ENCODE measurements at places on chromosomes 4 and X.
A peak's percentile ranks its signal among the peaks of the same experiment; 100 is the strongest.

GRCh38 chr4:140061659-140062289, 92.2 kb downstream of the MAML3 start:
- DNase-seq, result no peak

GRCh38 chr4:15912236-15912635, 26.3 kb downstream of the FGFBP1 start:
- no peak for DNase-seq

- DNase-seq, result no peak
These were observed 2.0 kb downstream of the TRAPPC2 start for GRCh38 chrX:13732246-13733067.

DNA sequence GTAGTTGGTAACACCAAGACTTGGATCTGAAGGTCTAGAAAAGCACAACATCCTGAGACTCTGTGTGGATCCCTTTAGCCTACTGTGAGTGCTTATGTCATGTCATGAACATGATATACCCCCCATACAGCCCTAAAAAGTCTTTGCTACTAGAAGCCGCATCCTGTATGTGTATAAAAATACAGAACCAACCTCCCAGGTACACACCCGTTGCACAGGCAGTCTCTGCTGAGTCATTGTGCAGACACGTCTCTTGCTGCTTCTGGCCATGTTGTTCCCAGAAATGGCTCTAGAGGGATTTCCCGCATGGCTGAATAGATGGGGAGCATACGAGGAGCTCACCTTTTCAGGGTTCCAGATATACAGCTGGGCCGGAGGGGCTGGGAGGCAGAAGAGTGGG, 93.3 kb downstream of the MAMLD1 start:
- DNase-seq, result no peak

GRCh38 chr4:154495867-154496266, 4.3 kb upstream of the DCHS2 start:
- DNase-seq, result no peak

DNA sequence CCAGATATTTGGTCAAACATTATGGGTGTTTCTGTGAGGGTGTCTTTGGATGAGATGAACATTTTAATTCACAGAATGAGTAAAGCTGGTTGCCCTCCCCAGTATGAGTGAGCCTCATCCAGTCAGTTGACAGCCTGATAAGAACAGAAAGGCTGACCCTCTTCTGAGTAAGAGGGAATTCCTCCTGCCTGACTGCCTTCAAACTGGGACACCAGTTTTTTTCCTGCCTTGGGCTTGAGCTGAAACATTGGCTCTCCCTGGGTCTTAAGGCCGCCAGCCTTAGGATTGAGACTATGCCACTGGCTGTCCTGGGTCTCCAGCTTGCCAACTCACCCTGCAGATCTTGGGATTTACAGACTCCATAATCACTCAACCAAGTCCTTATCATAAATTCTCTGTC, 14.5 kb upstream of the MAML3 start:
- no peak for DNase-seq

GRCh38 chr4:87241336-87241735, 20.9 kb upstream of the KLHL8 start:
- no peak for DNase-seq

GRCh38 chrX:121128925-121129877, 81.8 kb downstream of the GLUD2 start:
- DNase-seq, result no peak

- DNase-seq, result no peak
These were observed 270.2 kb downstream of the FSTL5 start for GRCh38 chr4:161893566-161893965.

GRCh38 chr4:77031544-77031943, 44.2 kb downstream of the CCNI start:
- DNase-seq, result no peak

- DNase-seq, result peak; percentile 35
These were observed 23.7 kb upstream of the PNMA3 start for GRCh38 chrX:153032397-153033118.

DNA sequence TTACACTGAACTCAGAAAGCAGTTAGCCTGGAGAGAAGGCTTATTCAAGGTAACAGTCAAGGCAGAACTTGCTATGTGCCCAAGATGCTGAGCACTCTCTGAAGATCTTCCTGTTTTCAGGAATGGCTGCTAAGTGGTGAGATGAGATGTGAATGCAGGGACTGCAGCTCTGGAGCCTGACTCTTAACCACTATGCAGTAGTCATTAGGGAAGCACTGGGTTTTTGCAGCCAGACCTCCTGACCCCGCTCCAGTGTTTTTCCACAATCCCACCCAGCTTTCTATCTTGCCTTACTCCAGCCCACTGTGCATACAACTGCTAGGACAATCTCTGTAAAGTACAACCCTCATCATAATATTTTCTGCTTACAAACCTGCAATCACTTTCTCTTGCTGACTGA, 95.2 kb upstream of the LNX1 start:
- no peak for DNase-seq

- DNase-seq, result no peak
These were observed 105.5 kb downstream of the HDAC8 start for GRCh38 chrX:72467135-72467534.

GRCh38 chr4:71680706-71681105, 103.2 kb downstream of the GC start:
- no peak for DNase-seq

GRCh38 chrX:134544135-134544512, 84.2 kb downstream of the HPRT1 start:
- no peak for DNase-seq

GRCh38 chrX:45824471-45824870, 623.8 kb upstream of the DIPK2B start:
- DNase-seq, result no peak

GRCh38 chrX:75158054-75158453, 2.0 kb upstream of the ABCB7 start:
- DNase-seq, result no peak

DNA sequence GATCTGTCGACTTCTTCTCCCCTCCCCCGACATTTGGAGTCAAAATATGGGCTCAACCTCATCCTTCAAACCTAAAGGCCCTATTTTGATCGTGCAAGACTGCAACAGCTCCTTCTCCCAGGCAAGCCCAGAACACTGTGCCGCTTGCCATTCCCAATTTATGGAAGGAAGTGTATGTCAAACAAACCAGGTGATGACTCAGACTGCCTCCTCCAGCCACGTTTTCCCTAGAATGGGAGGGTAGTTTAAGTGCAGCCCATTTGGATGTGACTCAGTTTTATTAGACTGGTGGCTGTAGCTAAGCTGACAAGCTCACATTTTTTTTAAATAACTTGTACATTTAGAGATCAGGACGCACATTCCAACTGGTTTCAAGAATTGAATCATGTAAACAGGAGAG, 570.4 kb upstream of the DIPK2B start:
- no peak for DNase-seq

DNA sequence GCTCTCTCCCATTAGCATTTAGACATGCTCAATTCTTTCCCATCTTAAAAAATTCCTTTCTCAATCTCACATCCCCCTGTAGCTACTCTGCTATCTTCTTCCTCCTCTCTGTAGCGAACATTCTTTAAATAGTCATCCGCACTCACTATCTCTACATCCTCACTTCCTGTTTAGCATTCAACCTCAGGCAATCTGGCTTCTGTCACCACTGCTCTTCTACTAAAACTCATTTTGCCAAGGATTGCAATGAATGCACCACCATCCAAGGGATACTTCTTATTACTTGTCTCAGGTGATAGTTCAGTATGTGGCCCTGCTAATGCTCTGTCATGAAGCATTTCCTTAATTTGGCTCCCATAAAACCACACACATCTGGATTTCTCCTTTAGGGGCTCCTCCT, 10.9 kb upstream of the TET2 start:
- no peak for DNase-seq

GRCh38 chr4:108982402-108983185, 219.7 kb upstream of the ETNPPL start:
- DNase-seq, result no peak

DNA sequence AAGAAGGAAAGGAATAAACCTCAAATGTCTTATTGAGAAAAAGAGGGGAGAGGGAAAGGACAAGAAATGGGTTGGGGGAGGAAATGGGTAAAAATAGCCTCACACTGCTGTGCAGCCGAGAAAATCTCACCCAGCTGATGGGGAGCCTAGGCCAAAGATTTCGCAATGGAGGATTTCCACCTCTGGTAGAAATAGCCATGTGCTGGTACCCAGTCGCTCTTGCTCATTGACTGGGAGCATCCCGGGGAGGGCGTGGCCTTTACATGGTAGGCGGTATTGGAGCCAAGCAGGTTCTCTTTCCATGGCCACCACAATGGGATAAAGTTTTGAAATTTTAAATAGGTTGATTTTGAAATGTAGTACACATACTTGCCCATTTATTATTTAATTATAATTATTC, 255.1 kb upstream of the LDB2 start:
- DNase-seq, result no peak

GRCh38 chrX:135512508-135513129, 7.8 kb upstream of the INTS6L start:
- no peak for DNase-seq

- no peak for DNase-seq
These were observed 13.8 kb downstream of the ACSL4 start for GRCh38 chrX:109719264-109719663.

DNA sequence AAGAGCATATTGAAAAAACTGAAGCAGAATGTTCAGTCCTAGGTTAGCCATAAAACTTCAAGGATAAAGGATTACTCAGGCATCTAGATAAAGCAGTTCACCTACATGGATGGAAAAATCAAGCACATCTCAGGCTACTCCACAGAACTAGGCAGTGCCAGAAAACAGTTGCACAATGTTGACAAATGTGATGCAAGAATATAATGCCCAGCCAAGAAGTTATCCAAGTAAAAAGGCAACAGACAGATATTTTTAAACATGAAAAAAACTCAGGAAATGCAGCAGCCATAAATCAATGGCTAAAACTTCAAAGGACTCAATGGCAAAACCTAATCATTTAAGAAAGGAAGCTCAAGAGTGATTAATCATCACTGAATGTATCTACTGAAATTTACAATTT, 456.0 kb upstream of the FAM241A start:
- no peak for DNase-seq

DNA sequence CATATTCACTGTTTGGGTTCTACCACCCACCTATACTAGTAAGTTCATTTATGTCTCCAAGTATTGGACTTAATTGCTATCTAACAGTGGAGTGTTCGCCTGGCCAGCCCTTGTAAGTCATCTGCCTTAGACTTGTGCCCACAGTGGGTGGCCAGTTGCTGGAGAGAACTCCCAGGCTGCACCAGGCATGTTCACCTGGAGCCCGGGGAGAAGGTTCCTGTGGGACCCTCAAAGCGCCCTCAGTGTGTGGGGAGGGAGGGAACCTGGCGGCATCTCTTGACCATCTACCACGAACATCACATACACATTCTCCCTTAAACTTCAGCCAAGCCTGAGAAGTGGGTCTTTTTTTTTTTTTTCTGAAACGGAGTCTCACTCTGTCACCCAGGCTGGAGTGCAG, 138.1 kb downstream of the CPZ start:
- DNase-seq, result no peak

- DNase-seq, result no peak
These were observed 48.0 kb upstream of the CASK start for GRCh38 chrX:41971346-41971745.

DNA sequence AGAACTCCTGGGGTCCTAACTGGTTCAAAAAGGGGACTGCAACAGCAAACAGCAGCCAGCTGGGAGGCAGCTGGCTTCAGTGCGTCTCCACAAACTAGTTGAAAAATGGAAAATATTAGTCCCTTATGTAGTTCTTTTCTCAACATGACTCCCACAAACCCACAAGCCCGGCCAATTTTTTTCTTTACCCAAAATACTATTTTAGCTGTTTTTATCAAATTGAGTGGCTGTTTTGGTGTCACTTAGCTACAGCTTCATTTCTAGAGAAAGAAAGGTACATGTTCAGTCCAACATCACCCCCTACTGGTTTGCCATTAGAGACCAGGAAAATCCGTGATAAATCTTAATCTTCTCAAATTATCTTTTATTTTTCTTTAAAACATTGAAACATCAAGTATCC, 97.2 kb downstream of the GUCY2F start:
- no peak for DNase-seq

- no peak for DNase-seq
These were observed 59.7 kb downstream of the FAM184B start for GRCh38 chr4:17721496-17722355.

DNA sequence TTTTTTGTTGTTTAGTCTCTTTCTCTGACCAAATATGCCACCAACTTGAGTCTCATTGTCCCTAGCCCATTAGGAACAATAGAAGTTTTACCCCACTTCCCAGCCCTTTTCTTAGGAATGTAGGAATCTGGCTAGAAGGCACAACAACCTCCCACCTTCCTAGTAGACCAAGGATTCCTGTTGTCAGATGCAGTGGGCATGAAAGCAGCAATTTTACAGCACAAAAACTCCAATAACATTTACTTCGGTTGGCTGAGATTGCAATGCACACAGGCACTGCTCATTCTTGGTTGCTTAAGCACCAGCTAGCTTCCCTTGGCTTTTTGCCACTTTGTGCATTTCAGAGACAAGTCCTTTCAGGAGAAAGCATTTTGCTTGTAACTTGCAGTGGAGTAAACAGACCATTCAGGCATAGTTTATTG, 312.8 kb downstream of the TENM3 start:
- DNase-seq, result no peak

- DNase-seq, result no peak
These were observed 70.1 kb downstream of the MID1IP1 start for GRCh38 chrX:38871129-38872029.

- DNase-seq, result peak; percentile 34
These were observed at the start of gene YIPF6 for GRCh38 chrX:68498508-68499379. Gene YIPF6, plus strand, starts transcription at chrX:68499051. Its CDS starts 16 bp downstream, at chrX:68499067.

All from stimulated activated CD8-positive, alpha-beta memory T cell treated with anti-CD3 and anti-CD28 coated beads, Interleukin-7, amount 100 ng/mL, for 1 hour (primary cell).